Prostate gland (tissue), 2 donors: ENCODE measurements at places on chromosomes 6 and 20. TPM values are rescaled to one million over a fixed set of nuclear protein-coding genes. Genes with fewer than 3 reads are reported as not detected.

Gene TNF
- not detected for total RNA-seq

Gene ARFGEF3
- total RNA-seq: 41.0 TPM

Gene TREML1
- total RNA-seq: not detected

DNA sequence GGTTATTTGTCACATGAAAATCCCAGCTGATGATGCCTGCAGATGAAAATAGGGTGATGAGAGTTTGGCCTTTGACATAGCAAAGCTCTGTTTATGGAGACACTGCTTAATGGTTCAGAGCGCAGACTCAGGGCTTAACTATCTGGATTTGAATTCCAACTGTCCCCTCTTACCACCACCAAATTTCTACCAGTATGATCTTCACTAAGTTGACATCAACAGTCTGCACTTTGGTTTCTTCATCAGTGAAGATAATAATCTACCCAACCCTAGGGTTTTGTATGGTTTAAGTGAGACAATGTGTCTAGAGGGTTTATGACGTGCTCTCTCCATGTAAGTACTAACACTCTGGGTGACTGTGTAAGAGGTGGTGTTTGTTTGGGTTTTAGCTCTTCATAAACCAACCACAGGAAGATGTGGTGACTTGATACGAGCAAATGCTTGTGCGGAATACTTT lies 151.4 kb upstream of the TNFAIP3 start:
- DNase-seq: no peak

GRCh38 chr20:59604741-59605600 lies 631 bp downstream of the PHACTR3 start:
- no peak for DNase-seq

DNA sequence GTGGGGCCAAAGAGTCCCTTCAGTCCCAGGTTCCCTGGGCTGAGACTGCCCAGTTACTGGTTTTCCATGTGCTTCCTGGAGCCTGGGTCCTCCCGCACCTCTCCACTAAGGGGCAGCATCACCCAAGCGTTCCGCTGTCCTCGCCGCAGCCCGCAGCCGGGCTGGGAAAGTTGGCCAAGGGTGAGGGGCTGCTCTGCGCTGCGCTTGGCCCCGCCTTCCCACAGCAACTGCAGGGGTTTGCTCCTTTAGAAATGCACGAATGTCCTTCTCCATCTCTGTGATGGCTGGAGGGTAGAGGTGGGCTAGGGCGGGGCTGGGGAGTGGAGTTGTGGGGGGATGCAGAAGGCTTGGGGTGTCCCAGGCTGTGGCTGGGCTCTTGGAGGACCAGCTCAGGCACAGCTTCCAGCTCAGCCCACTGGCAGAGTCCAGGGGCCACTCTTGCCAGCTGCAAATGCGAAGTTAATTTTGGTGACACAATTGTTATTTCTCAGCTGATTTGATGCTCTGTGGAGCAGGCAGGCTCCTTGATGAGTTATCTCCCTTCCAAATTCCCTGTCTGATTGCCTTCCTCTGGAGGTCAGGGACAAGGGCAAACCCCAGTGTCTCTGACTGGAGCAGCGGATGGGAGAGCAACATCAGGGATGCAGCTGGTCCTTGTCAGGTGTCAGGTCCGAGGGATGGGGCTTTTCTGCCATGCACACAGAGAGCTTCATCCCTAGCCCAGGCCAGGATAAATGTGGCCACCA lies 63.2 kb downstream of the NOL4L start:
- DNase-seq: peak; percentile 40

DNA sequence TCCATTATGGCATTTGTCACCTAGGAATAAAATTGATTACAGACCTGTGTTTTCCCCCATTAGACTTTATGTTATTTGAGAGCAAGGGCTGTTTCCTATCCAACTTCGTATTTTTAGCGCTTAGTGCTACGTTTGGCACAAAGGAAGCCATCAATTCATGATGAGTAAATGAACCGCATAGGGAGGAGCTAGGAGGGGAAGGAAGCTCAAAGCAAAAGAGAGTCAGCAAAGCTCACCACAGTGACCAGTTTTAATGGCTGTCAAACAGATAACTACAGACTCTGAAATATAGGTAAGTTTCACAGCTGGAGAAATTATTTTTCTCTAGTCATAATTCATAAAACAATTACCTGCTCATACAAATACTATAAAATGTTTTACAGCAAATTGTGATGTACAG lies 6.9 kb upstream of the SAMD3 start:
- no peak for DNase-seq

DNA sequence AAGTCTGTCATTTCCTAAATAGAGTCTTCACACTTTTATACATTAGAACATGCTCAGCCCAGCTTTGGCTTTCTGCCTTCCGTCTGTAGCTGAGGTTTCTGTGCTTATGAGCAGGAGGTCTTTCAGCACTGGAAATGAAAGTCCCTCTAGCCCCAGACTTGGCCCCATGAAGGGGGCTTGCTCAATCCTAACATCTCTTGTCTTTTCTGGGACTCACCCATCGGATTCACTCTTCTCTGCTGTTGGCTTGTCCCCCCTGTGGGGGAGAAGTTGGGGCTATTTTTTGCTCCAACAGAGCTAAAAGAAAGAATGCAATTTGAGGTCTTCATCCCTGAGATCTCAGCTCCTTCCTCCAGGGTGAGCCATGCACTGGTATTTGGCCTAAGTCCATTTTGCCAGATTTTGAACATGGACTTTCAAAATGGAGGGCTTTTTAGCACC lies 177.7 kb downstream of the MRPL14 start:
- DNase-seq: no peak

GRCh38 chr6:10297832-10298231 lies 117.0 kb downstream of the TFAP2A start:
- no peak for DNase-seq

DNA sequence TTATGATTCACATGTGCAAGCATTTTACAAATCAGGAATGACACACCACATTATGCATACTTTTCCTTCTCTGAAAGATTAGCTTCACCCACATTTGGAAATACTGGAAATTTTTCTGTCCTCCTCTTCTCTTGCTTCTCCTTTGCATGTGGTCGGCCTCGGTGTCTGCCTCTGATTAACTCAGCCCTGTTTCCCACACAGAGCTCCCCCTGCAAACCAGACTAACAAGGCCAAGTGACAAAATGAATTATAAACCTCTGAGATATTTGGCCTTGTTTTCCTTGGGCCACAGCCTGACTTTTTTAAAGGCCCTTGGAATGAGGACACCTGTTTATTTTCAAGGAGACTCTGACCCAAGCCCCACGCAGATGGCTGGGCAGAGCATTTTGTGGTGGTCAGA lies 9.0 kb upstream of the CCN6 start:
- no peak for DNase-seq

DNA sequence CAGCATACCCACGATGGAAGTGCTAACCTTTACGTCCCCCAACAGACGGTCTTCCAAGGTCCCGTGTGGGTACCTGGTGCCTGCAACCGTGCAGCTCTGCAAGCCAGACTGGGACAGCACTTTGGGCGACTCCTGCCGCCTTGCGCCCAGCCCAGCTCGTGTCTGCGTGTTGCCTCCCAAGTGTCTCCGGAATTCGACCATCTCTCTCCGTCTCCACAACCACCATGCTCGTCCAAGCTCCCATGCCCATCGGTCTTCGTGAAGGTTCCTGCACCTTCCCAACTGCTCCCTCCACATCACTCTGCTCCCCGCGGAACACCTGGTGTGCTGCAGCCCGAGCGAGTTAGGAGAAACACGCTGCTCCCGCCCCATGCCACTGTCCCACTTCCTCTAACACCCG lies 173.2 kb upstream of the AFDN start:
- DNase-seq: no peak

- DNase-seq: no peak
These were observed 106.9 kb downstream of the ZFP64 start for GRCh38 chr20:52084727-52085126.
